ENCODE measurements at places on chromosomes 1 and 21. TPM values are rescaled to one million over a fixed set of nuclear protein-coding genes. Genes with fewer than 3 reads are reported as not detected.

GRCh38 chr1:23546897-23547584 is 12.3 kb downstream of the ID3 start:
- no peak for DNase-seq

DNA sequence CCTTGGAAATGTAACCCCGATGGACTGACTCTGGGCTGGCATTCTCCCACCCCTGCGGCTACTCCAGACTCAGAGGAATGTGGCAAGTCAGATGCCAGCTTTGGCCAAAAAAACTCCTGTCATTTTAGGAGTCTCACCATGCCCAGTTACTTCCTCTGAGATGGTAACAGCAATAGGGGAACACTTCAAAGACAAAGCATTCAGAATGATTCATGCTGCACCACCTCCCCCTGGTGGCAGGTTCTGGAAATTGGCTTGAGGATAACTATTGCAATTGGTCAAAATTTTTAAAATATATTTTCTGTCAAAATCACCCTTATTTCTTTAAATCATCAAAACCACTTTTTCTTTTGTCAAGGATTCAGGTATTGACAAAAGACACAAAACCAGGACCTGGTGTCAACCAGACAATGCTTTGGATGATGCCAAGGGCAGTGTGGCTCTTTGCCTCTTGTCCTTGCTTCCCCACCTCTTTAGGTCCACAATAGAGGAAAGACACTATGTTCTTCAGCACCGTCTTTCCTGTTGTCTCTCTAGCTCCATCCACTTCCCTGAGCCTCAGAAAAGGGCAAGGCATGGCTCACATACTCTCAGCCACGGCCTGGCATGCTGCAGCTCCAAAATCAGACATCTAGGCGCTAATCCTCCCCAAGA is 9.9 kb upstream of the CDCA8 start:
- DNase-seq = no peak

DNA sequence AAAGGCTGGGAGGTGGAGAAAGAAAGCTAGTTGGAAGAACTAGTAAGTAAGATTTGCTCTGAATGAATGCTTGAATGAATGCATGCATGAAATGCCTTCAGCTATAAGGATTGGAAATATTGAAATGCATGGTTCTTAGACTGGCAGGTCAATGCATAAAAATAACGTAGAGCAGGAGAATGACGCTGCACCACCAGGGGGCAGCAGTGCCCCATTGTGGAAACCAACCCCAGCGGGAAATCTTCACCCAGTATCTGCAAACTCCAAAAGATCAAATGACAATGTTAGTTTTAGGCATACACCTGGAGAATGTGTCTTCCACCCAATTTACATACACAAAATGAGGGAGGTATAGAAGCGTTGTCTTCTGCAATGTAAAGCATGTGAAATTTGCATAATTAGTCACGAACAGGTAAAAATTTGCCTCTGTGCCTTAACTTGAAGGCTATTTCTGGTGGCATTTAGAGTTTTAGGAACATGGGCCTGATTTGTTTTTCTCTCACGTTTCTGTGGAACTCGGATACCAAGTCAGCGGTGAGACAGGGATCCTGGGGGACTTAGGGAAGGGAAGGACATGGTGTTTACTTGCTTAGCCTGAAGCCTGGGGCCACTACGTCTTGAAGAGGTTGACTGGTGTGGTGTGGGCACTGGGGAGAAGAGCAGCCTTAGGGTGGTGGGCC is 78.6 kb downstream of the HHAT start:
- no peak for DNase-seq

IKBKE gene
- total RNA-seq = 5.8 TPM

DNA sequence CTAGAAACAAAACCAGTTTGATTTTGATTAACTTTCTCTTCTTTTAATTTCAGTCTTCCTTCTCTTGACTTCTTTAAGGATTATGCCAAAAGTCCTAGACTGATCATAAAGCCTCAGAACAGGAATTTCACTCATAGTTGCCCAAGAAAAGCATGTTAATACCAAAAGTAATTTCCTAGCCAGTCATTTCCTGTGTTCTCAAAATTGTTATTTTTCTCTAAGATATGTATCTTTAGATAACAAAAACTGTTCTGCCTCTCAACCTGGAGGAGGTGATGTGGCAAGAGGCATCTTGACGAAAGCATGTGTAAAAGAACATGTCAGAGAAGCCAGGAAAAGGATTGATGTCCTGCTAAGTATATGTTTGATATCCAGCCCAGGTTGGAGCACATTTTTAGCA is 78.0 kb upstream of the IPO9 start:
- DNase-seq = no peak

U2AF1 gene
- total RNA-seq = 46.9 TPM

HIVEP3 gene
- 2.8 TPM for total RNA-seq

DNA sequence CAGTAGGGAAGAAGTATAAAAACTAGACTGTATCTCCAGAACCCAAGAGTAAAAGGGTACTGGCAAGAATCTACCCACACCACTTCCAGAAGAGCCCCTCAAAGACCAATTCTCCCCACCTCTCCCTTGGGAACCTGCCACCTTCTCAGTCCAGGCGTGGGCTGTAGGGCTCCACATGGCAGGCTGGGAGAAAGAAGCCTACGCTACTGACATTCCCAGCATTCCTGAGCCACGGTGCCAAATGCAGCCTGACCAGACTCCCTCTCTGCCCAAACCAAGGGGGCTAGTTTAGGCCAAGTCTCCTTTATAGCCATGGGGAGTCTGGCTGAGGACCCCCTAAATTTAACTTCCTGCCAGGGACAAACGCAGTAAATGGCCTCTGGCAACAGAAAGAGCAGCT is 2.0 kb downstream of the UBE2Q1 start:
- DNase-seq = no peak

DNA sequence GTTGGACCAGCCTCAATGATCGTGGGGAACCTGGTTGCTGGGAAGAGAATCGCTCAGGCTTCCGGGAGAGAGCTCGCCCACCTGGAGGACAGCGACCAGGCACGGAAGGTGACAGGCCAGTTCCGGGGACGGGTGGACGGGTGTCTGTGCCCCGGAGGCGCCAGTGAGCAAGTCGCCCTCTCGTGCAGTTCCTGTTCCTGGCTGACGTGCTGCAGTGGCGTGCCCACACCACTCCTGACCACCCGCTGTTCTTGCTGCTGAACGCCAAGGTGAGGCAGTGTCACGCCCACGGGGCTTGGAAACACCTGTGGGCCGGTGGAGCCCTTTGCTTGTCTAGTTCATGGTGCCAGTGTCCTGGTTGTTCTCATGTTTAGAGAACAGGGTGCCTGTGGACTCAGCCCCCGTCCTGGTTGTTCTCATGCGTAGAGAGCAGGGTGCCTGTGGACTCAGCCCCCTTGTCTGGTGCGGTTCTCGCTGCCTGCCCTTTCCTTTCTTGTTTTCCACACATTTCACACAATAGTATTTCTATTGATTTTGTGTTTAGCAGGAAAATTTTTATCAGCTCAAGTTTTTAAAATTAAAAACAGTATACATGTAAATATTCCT is 53.1 kb downstream of the S100B start:
- no peak for DNase-seq

DNA sequence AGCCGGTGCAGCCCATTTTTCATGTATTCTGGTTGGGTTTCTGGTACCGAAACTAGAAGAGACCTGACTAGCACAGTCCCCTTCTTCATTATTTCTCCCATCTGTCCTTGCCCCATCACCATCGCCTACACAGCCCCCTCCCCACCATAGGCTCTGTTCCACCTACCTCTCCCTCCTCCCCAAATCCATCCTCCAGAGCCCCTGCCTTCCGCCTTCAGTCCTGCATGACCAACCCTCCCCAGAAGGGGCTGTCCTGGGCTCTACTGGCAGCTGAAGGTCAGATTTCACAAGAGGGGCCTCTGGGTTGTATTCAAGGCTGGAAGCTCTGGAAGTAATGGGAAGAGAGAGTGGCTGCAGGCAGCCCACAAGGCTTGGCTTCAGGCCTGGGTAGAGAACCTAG is 55.2 kb downstream of the SDC3 start:
- no peak for DNase-seq

- no peak for DNase-seq
These were observed 1.1 kb downstream of the WARS2 start for GRCh38 chr1:119139403-119139802.

DNA sequence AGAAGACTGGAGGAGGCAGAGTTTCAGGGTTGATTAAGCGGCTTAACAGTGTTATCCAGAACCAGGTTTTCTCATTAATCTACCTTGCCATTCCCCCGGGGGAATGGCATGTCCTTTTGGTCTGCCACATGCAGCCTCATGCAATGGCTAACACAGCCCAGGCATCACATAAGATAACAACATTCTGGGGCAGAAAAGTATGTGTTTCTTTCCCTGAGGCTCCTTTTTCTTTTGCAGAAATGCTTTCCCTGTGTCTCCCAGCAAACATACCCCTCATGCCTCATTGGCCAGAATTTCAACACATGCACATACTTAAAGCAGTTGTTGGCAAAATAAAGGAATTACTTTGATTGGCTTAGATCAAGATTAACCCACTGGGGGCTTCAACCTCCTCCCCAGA is 98.6 kb downstream of the OMA1 start:
- no peak for DNase-seq

- DNase-seq = no peak
These were observed 777 bp downstream of the NUDT17 start for GRCh38 chr1:145846201-145846612.

DNA sequence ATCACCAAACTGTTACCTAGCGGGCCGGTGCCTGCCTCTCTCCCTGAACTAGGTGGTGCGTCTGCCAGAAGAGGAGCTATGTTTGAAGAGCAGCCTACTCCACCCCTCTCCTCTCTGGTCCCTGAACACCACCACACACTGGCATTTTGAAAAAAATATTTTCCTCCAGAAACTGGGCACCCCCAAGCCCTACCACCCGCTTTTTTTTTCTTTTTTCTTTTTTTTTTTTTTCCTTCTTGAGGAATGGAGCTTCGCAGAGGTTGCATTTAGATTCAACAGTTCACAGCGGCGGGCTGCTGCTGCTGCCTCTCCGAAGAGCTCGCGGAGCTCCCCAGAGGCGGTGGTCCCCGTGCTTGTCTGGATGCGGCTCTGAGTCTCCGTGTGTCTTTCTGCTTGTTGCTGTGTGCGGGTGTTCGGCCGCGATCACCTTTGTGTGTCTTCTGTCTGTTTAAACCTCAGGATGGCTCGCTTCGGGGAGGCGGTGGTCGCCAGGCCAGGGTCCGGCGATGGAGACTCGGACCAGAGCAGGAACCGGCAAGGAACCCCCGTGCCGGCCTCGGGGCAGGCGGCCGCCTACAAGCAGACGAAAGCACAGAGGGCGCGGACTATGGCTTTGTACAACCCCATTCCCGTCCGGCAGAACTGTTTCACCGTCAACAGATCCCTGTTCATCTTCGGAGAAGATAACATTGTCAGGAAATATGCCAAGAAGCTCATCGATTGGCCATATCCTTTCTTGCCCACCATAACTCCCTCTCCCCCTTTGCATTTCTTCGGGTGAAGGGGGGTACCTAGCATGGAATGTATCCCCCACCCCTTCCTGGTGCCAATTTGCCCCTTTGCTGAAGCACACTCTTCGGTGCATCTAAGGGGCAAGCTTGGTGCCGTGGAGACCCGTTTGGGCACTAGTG is at the start of gene CACNA1E:
CACNA1E (plus strand) TSS at position 233 of the 911 bp plus-strand sequence; CDS start at position 461, 228 bp downstream.
- DNase-seq = no peak

DNA sequence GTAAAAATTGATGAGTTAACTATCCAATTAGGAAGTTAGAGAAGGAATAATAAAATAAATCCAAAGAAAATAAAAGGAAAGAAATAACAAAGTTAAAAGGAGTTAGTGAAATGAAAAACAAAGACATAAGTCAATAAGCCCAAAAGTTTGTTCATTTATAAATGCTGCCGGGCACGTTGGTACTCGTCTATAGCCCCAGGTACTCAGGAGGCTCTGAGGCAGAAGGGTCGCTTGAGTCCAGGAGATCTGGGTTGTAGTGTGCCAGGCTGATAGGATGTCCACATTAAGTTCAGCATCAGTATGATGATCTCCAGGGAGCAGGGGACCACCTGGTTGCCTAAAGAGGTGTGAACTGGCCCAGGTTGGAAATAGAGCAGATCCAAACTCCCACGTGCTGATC is 35.5 kb upstream of the VANGL1 start:
- DNase-seq = no peak

GRCh38 chr1:217009376-217009775 is 286.1 kb upstream of the ESRRG start:
- DNase-seq = no peak

All from urinary bladder (tissue), 4 donors.